Effector CD4-positive, alpha-beta T cell (primary cell): ENCODE measurements at places on chromosomes 5 and 9.

DNA sequence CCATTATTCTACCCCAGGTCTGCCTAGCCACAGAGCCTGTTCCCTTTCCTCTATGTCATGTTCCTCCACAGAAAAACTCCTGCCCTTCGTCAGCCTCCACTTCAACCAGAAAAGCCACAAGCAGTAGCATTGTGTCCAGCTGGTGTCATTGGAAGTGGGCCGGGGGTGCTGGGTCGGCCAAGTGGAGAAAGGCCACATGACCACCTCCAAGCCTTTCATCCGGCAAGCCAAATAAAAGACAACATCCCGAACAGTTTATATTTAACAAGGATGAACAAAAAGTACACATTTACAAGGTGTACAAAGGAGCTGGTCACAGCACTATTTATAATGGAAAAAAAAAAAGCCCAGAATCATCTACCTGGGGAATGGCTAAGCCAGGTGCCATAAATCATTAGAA lies 16.1 kb upstream of the SPOCK1 start:
- DNase-seq = no peak

DNA sequence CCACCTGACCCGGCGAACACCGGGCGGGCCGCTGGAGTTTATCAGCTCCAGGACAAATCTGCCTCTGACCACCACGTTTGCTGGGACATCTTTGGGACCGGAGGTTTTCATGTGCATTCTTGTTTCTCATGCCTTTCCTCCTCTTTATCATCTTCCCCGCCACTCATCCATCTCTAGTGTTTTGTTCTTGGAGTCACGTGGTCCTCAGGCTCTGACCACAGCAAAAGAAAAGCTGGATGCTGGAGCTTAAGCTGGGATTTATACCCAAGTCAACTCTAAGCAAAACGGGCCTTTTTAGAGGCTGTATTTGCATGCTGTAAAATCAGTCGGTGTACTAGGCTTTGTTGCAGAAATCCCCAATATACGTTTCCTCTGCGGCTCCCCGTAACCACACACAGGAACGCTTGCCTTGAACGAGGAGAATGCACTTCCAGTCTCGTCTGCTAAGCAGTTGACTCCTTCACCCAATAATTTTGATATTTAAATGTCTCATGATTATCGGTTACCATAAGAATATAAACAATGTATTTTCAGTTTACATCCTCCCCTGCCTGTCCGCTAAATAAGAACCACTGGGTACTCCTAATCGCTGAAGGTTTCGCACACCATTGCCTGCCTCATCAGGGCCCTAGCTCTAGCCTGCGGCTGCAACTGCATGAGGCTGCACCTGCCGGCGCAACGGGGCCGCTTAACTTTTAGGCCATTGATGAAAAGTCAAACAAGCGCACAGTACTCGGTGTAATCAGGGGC lies 560 bp upstream of the NDUFS6 start:
- DNase-seq = peak; percentile 47

DNA sequence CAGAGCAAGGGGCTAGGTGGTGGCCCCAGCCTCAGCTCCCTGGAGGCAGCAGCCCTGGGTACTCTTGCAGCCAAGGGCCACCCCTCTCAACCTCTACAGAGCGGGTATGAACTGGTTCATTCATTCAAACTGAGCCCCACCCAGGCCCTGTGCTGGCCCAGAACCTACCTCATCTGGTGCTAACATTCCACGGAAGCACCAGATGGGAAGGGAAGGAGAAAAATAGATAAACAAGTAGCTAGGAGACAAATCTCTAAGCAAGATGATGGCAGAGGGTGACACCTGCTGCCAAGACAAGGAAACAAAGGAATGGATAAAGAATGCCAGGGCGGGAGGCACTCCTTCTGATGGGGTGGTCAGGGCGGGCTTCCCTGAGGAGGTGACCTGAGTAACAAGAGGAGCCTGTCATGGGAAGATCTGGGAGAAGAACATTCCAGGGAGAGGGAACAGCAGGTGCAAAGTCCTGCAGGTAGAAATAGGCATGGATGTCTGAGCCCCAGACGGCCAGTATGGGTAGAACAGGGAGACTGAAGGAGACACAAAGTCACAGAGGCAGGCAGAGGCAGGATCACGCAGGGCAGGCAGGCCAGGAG lies 6.1 kb downstream of the ST6GALNAC4 start:
- no peak for DNase-seq

GRCh38 chr5:9347541-9348295 lies 198.2 kb downstream of the SEMA5A start:
- DNase-seq = no peak

GRCh38 chr9:2583308-2584013 lies 38.1 kb upstream of the VLDLR start:
- no peak for DNase-seq

DNA sequence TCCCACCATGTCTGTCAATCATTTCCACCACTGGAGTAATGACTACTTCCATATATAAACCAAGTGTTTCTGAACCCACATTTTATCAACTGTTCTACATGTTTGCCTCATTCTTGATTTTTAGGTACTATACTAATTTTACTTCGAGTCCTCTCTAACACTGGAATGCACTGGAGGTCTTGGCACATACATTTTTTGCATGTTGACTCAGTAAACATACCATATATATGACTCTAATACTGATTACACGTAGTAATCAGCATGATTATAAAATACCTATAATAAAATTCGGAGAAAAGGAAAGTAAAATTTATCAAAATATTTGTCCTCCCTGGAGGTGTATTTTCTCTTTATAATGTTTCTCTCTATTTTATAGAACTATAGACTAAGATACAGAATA lies 621.7 kb upstream of the NUDT12 start:
- no peak for DNase-seq

GRCh38 chr9:20441711-20442423 lies 180.4 kb downstream of the MLLT3 start:
- no peak for DNase-seq

DNA sequence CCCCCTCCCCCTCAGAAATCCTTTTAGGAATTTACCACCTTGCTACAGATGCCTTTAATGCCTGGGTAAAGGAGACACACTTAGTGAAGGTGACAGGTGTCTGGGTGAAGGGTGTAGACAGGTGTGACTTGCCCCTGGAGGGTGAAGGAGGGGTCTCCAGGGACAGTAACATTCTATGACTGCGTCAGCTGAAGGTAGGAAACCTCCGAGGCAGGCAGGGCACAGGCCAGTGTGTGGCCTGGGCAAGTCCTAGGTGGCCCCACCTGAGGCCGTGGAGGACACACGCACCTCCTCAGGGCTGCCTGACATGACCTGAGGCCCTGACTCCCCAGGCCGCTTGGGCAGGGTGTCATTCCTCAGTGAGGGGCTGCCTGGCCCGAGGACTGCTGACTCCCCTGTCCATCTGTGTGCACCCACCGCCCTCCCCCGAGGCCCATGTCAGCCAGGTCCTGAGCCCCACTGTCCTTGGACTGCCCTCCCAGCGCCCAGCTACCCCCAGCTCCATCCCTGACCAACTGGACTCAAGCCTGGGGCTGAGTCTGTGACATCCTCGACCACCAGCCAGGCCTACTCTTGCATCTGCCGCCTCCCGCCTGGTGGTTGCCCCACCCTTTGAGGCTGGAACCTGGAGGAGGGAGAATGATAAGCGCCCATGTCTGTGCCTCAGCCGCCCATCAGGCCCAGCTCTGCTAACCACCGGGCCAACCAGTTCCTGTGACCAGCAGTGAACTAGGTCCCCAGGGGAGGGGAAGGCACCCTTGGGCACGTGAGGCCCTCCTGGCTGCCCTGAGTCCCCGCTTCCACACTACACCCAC lies 18.4 kb downstream of the CARD19 start:
- no peak for DNase-seq

DNA sequence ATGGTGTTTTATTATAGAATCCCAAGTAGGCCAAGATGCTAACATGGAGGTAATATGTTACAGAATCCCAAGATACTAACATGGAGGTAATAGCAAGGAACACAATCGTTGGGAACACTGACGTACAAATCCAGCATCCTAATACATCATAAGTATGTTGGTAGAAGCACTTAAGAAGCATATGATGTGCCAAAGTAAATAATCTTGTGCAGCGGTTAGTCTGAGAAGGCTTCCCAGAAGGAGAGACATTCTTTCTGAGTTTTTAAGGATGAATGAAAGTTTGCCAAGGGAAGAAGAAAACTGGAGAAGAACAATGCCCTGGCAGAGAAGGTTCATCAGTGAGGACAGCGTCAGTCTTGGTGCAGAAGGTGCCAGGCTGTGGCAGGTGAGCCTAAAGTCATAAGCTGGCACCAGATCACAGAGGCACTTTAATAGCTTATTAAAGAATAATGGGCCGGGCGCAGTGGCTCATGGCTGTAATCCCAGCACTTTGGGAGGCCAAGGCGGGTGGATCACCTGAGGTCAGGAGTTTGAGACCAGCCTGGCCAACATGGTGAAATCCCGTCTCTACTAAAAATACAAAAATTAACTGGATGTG lies 294.5 kb upstream of the PIK3R1 start:
- no peak for DNase-seq

DNA sequence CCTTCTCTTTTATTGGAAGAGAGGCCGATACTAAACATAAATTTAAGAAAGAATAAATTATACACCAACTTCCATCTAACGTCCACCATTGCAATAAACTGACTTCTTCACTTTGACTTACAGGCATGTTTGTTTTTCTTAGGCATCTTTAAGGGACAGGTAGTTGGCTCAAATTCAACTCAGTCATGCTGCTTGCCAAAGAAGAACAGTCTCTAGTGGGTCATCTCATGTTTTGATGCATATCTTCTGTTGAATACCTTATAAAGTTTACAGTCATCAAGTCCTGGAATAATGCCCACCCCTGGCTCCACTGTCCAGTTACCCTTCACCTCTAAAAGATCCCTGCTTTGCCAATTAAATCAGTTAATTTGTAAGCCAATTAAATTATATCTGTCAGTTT lies 328.2 kb upstream of the GRAMD2B start:
- no peak for DNase-seq

DNA sequence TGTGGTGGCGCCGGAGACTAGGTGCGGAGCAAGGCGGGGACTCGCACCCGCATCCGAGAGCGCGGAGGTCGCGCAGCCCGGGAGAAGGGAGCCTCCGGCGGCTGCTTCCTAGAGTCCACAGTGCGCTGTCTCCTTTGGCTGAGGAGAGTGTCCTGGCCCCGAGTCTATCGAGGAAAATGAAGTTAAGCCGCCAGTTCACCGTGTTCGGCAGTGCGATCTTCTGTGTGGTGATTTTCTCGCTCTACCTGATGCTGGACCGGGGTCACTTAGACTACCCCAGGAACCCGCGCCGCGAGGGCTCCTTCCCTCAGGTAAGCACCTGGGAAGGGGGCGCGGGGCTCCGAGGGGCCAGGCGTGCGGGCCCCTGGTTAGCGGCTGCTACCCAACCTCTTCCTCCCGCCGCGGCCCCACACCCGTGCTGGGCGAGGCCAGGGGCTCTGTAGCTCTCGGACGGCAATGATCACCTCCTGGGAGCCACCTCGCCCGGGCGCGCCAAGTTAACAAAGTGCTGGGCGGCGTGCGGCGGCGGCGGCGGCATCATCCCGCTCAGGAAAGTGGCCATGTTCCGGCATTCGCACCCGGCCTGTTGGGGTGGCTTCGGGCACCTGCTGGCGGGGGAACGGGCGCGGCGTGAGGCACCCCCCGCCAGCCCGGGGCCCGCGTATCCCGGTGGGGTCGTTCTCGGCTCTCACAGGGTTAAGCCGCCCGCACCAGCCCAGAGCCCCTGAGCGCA lies 681 bp downstream of the MAN2A1 start:
- peak; percentile 24 for DNase-seq

DNA sequence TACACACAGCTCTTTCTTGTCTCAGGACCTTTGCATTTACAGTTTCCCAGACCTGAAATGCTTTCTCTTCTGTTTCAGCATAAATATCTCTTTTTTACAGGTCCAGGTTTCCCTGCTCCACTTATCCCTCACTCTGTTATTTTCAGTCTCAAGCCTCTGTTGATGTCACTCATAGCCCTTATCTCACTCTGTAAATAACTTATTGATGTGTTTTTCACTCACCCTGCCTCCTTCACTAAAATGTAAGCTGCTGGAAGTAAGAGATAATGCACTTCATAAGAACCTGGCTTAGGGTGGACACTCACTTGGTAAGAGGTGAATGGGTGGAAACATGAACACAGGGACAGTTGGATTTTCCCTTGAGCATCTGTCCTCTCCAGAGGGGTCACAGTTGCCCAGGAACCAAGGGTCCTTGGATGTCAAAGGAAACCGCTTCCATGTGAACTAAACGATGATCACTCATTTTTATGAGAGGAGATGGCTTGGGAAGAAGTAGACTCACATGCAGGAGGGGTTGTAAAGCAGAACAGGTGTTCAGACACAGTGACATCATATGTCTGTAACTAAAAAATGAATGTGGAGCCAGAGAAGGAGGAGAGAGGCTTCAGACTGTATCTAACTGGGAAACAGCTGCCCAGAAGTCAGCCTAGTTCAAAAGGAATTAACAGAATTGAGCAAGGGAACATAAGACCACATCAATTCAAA lies 5.5 kb upstream of the HTR4 start:
- DNase-seq = no peak

- DNase-seq = no peak
Measured at GRCh38 chr9:128891321-128892220, 9.6 kb downstream of the LRRC8A start.

- DNase-seq = no peak
Measured at GRCh38 chr5:24906689-24907088, 261.9 kb upstream of the CDH10 start.

DNA sequence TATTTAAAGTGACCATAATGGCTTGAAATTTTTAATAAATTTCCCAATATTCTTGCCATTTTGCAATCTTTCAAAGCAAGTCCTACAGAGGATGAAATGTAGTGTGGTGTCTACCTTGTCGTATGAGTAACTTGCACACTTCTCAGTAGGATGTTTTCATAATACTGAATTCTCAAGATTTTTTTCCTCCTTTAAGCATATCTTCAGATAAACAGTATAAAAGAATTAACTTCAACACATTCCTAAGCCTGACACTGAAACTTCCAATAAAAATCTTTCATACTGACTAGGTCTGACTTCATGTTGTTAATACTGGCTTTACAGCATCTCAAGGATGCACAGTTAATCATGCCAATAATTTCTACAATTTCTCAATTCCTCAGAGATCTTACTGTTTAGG lies 62.0 kb downstream of the DROSHA start:
- no peak for DNase-seq

- DNase-seq = no peak
Measured at GRCh38 chr9:124813501-124814163, 36.7 kb downstream of the OLFML2A start.

DNA sequence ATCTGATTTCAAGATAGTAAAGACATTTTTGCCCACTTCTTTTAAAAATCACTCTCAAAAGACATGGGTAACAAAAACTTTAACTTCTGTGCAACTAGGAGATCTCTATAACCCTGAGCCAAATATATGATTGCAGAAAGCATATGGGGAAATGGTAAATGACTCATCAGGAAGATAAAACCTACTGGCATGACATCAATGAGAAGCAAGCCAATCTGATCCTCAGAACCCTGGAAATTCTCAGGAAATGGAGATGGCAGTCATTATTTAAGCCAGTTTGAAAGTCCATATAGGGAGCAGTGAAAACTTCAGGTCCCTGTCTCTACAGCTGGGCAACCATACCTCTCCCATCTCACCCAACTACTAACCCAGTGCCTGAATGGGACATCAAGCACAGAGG lies 249.7 kb upstream of the NREP start:
- no peak for DNase-seq

GRCh38 chr5:14495301-14495700 lies 86.3 kb upstream of the OTULINL start:
- no peak for DNase-seq
